Gastrocnemius medialis (tissue), 4 donors: ENCODE measurements at places on chromosomes 12 and 14. TPM values are rescaled to one million over a fixed set of nuclear protein-coding genes. Genes with fewer than 3 reads are reported as not detected.
A peak's percentile ranks its signal among the peaks of the same experiment; 100 is the strongest.

Gene LALBA
- not detected for total RNA-seq

Gene PARP11
- total RNA-seq = 1.6 TPM

Gene KRT6A
- not detected for total RNA-seq

Gene LPAR5
- total RNA-seq = 0.46 TPM

DNA sequence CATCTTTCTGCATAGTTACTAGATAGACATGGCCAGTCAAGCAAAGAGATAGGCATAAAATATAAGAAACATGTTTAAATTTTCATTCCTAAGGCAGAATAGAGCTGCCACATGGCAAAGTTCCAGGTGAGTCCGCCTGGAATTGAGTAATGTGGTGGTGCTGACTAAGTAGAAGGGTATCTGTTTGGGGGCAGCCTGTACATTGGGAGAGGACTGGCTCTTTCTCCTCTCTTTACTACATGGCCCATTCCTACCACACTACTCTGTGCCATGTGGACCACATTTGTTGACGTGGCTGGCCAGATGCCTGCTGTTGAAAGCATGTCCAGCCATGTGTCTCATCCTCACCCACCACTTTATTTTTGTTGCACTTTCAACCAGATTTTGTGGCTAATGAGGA, 354.0 kb downstream of the ETNK1 start:
- no peaks in the 10 kb centered on the region for H3K4me1 ChIP-seq
- no peak overlapping the region for H3K4me3 ChIP-seq
- H3K36me3 ChIP-seq = no peaks in the 10 kb centered on the region
- DNase-seq = no peak

Gene NPAS3
- not detected for total RNA-seq

DNA sequence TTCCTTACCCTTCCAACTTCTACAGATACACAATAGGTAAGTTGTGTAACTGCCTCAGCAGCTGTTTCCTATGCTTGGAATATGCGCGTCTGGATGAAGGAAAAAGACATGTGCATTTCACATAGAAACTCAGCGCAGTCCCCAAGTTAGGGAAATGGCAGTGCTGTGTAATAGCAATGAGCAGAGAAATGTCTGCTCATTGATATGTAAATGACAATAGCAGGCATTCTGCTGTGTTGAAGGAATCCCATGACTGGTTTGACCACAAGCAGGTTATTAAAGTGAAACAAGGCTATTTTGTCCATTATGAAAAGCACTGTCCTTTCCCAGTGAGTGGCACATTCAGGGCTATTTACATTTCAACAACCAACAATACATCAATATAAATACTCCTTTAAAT, 106.6 kb downstream of the BTG1 start:
- no peaks in the 10 kb centered on the region for H3K27me3 ChIP-seq
- H3K36me3 ChIP-seq = no peaks in the 10 kb centered on the region
- no peak overlapping the region for H3K27ac ChIP-seq
- DNase-seq = no peak
- H3K4me1 ChIP-seq = peaks cover 17% of the 10 kb centered on the region

DNA sequence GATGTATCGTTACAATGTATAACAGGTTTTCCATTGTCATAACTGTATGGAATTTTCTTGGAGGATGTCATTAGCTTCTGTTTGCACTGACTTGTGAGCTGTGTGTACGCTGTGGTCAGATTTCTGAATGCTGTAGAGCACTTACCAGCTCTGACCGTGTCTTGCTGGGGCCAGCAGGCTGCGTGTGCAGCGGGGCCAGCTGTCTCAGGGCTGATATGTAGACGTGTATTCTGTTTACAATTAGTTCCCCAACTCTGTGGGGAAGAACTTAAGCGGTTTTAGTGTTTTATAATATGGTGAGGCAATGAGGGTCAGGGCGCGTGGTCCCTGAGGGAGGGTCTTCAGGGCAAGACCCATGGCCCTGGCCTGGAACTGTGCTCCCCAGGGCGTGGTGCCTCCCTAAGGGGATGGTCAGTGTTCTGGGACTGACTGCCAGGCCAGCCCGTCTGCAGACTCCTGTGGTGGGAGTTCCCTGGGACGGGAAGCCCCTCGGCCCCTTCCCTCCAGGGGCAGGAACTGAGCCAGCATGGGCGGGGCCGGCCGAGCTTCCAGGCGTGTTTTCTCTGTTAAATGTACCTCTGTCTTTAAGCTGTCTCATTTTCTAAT, 18.7 kb downstream of the XRCC3 start:
- no peak overlapping the region for H3K4me3 ChIP-seq
- peak overlapping the region; percentile 84 for H3K27ac ChIP-seq
- peaks cover 68% of the 10 kb centered on the region for H3K4me1 ChIP-seq
- H3K36me3 ChIP-seq = peaks cover 26% of the 10 kb centered on the region

GRCh38 chr12:51922762-51923505, 15.6 kb downstream of the ACVRL1 start:
- H3K27ac ChIP-seq = peak overlapping the region; percentile 66
- H3K4me1 ChIP-seq = peaks cover 36% of the 10 kb centered on the region
- peak overlapping the region; percentile 22 for H3K4me3 ChIP-seq
- peak; percentile 65 for DNase-seq

DNA sequence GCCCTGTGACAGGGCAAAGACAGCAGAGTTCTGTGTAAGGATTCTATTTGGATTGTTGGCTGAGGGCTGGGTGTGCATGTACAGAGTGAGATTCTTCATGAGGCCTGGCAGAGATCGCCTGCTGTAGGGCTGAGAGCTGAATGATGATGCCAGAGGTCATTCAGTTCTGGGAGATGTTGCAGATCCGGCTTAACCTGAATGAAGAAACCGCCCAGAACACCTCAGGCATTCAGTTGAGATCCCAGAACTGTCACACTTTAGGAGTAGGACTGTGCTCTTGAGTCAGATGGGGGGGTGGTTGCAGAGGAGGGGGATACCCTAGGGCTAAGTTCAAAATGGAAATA, 5.8 kb upstream of the EVL start:
- H3K4me3 ChIP-seq = no peak overlapping the region
- H3K36me3 ChIP-seq = no peaks in the 10 kb centered on the region
- DNase-seq = no peak
- H3K4me1 ChIP-seq = peaks cover 3% of the 10 kb centered on the region
- H3K27me3 ChIP-seq = no peaks in the 10 kb centered on the region

DNA sequence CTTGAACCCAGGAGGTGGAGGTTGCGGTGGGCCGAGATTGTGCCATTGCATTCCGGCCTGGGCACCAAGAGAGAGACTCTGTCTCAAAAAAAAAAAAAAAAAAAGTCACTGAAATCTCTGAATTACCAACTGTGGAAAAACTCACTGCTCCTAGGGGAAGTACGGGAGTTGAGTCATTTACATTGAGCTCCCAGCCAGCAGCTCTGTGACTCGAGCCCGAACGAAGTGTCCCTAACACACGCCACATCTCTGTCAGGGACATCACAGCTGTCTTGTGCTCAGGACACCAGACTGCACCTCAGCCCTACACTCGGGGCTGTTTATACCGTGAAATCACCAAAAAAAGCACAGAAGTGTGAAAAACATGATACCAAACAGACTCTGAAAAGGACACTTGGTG, 21.1 kb downstream of the ATP6V0A2 start:
- no peak overlapping the region for H3K4me3 ChIP-seq
- no peak for DNase-seq
- H3K27ac ChIP-seq = no peak overlapping the region
- no peaks in the 10 kb centered on the region for H3K27me3 ChIP-seq

DNA sequence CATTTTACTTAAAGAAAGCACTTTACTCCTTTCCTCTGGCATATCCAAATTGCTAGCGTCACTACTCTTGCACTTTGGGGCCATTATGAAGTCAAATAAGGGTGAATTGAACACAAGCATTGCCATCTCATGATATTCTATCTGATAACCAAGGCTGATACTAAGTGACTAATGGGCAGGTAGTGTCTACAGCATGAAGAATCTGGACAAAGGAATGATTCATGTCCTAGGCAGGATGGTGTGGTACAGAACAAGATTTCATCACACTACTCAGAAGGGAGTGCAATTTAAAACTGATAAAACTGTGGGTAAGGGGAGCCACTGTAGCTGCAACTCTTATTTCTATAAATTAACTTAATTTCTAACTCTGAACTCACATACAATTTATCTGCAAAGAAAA, 7.7 kb upstream of the SLC6A15 start:
- H3K4me1 ChIP-seq = no peaks in the 10 kb centered on the region
- H3K4me3 ChIP-seq = no peak overlapping the region
- no peak overlapping the region for H3K27ac ChIP-seq
- H3K27me3 ChIP-seq = no peaks in the 10 kb centered on the region

Gene ADAMTS20
- not detected for total RNA-seq

GRCh38 chr12:5493018-5493417, 61.1 kb downstream of the NTF3 start:
- no peak overlapping the region for H3K27ac ChIP-seq
- no peaks in the 10 kb centered on the region for H3K4me1 ChIP-seq
- H3K4me3 ChIP-seq = no peak overlapping the region
- H3K36me3 ChIP-seq = no peaks in the 10 kb centered on the region
- H3K27me3 ChIP-seq = no peaks in the 10 kb centered on the region

GRCh38 chr12:110931315-110931728, 10.9 kb upstream of the MYL2 start:
- H3K4me3 ChIP-seq = no peak overlapping the region
- peaks cover 30% of the 10 kb centered on the region for H3K4me1 ChIP-seq
- DNase-seq = peak; percentile 75
- no peaks in the 10 kb centered on the region for H3K36me3 ChIP-seq
